ENCODE measurements at places on chromosomes 1 and 21.
A peak's percentile ranks its signal among the peaks of the same experiment; 100 is the strongest.

GRCh38 chr1:104264521-104264920 is 514.8 kb downstream of the AMY1C start:
- DNase-seq = no peak

GRCh38 chr1:53158900-53159299 is 16.5 kb upstream of the SLC1A7 start:
- DNase-seq = no peak

GRCh38 chr1:198373376-198373775 is 167.1 kb downstream of the ATP6V1G3 start:
- DNase-seq = peak; percentile 15

- DNase-seq = no peak
Observed at GRCh38 chr1:11072216-11072917, 12.5 kb upstream of the SRM start.

- no peak for DNase-seq
Observed at GRCh38 chr1:214941061-214941460, 141.5 kb upstream of the KCNK2 start.

DNA sequence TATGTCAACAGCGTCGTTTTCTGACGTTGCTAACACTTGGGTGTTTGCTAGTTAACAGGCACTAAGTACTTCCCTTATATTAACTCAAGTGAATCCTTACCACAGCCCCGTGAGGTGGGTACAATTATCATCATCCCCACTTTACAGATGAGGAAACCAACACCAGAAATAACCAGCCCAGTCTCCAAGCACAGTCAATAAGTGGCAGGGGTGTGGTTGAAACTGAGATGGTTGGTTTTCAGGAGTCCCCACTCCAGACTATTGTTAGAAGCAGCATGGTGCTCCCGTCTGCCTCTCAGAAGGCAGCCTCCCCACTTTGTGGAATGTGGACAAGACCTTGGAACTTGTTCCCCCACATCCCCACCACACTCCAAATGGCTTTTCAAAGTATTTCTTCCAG is 45.7 kb upstream of the ACOT11 start:
- no peak for DNase-seq

Measured in cardiac fibroblast (primary cell).